Pancreas (tissue), 10 donors: ENCODE measurements at places on chromosomes 7 and 10. TPM values are rescaled to one million over a fixed set of nuclear protein-coding genes. Genes with fewer than 3 reads are reported as not detected.

Gene CALY
- total RNA-seq: 3.4 TPM

Gene AKR1C8
- total RNA-seq: not detected

Gene KNDC1
- 0.84 TPM for total RNA-seq

Gene CHAT
- total RNA-seq: 0.28 TPM

Gene VENTX
- total RNA-seq: 0.12 TPM

Gene DLG5
- 12.1 TPM for total RNA-seq

Gene WAPL
- 16.9 TPM for total RNA-seq

Gene SEMA3E
- total RNA-seq: 1.8 TPM

Gene CDK14
- 17.6 TPM for total RNA-seq

Gene TMEM176A
- total RNA-seq: 27.7 TPM

Gene EVX1
- total RNA-seq: not detected

Gene OPN4
- total RNA-seq: not detected

Gene GPC2
- 0.95 TPM for total RNA-seq

Gene CDNF
- total RNA-seq: 6.5 TPM

Gene ABCF2
- total RNA-seq: 7.7 TPM

Gene BMS1
- 4.1 TPM for total RNA-seq

Gene FAM25G
- not detected for total RNA-seq

Gene NACAD
- 0.31 TPM for total RNA-seq

Gene TUBAL3
- not detected for total RNA-seq

Gene OPN1SW
- total RNA-seq: not detected

Gene CLCN1
- total RNA-seq: not detected

Gene WNT8B
- total RNA-seq: 0.18 TPM

Gene PRPS1L1
- total RNA-seq: not detected

Gene GIMAP6
- total RNA-seq: 3.2 TPM

Gene INA
- total RNA-seq: 0.75 TPM

Gene STX1A
- 9.2 TPM for total RNA-seq

Gene TMED4
- 43.8 TPM for total RNA-seq

Gene HKDC1
- total RNA-seq: 7.2 TPM

Gene ELAPOR2
- total RNA-seq: 4.3 TPM

Gene MYH16
- total RNA-seq: 0.09 TPM

Gene CBX3
- 22.0 TPM for total RNA-seq

Gene MOGAT3
- not detected for total RNA-seq

Gene PPIF
- total RNA-seq: 61.8 TPM

Gene HEPACAM2
- 0.69 TPM for total RNA-seq

Gene SUN3
- total RNA-seq: not detected

Gene SPDYE6
- total RNA-seq: not detected

Gene PRKAR2B
- total RNA-seq: 6.2 TPM

Gene SLC39A12
- total RNA-seq: not detected

Gene NAT16
- 0.19 TPM for total RNA-seq

Gene CCDC146
- 2.5 TPM for total RNA-seq

Gene HGF
- 0.42 TPM for total RNA-seq

Gene ABCB1
- total RNA-seq: 1.8 TPM

Gene LRIT1
- not detected for total RNA-seq

Gene RNLS
- 6.4 TPM for total RNA-seq

Gene HDAC9
- 4.7 TPM for total RNA-seq

Gene ZNF680
- 4.0 TPM for total RNA-seq

Gene SFMBT2
- total RNA-seq: 3.6 TPM

Gene ADRA2A
- 29.4 TPM for total RNA-seq

Gene DPP6
- total RNA-seq: 1.0 TPM

Gene OR2F2
- not detected for total RNA-seq

Gene LIPN
- total RNA-seq: not detected

Gene COL17A1
- total RNA-seq: not detected

Gene ASB15
- total RNA-seq: not detected

Gene FBXW4
- total RNA-seq: 49.4 TPM

Gene MRC1
- 21.7 TPM for total RNA-seq

Gene ZC3HAV1L
- 1.2 TPM for total RNA-seq

Gene HPS6
- total RNA-seq: 11.6 TPM

Gene SRRM3
- total RNA-seq: 1.3 TPM

Gene CABCOCO1
- not detected for total RNA-seq
